Upper lobe of right lung (tissue), 1 donor: ENCODE measurements at places on chromosomes 1 and 21. TPM values are rescaled to one million over a fixed set of nuclear protein-coding genes. Genes with fewer than 3 reads are reported as not detected.

- no peak for DNase-seq
These were observed 59.5 kb upstream of the KDM4A start for GRCh38 chr1:43590388-43590925.

- peak; percentile 92 for DNase-seq
These were observed 1.6 kb downstream of the SPEN start for GRCh38 chr1:15848929-15849774.

DNA sequence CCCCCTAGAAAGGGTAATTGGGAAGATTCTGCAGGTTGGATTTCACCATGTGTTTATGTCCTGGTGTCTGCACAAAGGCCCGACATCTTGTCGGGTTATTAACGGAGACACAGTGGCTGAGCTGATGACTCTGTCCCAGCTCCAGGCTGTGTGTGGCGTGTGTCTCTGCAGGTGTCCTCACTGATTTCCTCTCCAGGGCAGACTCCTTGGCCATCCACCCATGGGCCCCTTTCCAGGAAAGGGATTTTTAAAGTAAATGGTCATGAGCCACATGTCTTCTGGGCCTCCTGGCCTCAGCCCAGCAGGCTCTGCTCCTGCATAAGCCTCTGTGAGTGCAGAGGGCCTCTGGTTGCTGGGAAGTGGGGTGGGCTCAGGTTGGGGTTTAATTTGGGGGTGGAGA lies 418.7 kb upstream of the VAMP3 start:
- DNase-seq, result no peak

GRCh38 chr1:110675060-110675791 lies 486 bp upstream of the KCNA3 start:
- peak; percentile 61 for DNase-seq

DNA sequence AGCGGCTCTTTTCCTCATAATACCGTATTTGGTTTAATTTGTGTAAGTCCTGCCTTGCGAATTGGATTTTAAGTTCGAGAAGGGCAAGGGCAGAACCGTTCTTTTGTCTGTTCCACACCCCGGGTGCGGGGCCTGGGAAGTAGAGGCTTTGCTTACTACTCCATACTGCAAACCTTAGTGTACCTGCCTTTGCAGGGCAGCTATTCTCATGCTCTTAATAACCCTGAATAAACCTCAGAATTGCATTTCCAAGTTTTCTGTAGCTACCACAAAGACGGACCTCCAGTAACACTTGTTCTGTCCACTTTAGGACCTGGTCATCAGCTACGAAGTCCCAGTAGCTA lies 657 bp upstream of the HNRNPU start:
- no peak for DNase-seq

GRCh38 chr1:98277118-98277517 lies 356.3 kb upstream of the DPYD start:
- DNase-seq, result no peak

RNF186 gene
- not detected for total RNA-seq

TTC34 gene
- total RNA-seq, result 1.3 TPM

ATAD3C gene
- total RNA-seq, result 10.4 TPM

FMO1 gene
- total RNA-seq, result 1.3 TPM
